Activated CD4-positive, alpha-beta T cell treated with anti-CD3 and anti-CD28 coated beads for 48 hours (primary cell): ENCODE measurements at places on chromosomes 16 and 17.

- DNase-seq: no peak
Observed at GRCh38 chr17:48729335-48730239, 1.0 kb upstream of the HOXB13 start.

DNA sequence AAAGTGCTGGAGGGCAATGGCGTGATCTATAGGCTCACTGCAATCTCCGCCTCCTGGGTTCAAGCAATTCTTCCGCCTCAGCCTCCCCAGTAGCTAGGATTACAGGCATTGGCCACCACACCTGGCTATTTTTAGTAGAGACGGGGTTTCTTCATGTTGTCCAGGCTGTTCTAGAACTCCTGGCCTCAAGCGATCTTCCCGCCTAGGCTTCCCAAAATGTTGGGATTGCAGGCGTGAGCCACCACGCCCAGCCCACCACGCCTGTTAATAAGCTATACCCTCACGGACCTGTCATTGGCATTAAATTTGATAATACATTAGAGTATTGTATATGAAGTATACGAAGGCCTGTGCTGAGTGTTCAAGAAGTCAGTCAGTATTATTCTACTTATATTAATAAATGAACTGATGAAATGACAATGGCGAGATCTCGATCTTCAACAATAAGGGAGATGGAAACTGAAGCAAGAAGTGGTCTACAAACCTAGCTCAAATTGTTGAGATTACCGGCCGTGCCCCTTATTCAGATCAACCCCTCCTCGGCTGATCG lies 818 bp upstream of the BCAS3 start:
- DNase-seq: no peak

- peak; percentile 83 for DNase-seq
Observed at GRCh38 chr17:78774956-78775571, 7.0 kb downstream of the CYTH1 start.

DNA sequence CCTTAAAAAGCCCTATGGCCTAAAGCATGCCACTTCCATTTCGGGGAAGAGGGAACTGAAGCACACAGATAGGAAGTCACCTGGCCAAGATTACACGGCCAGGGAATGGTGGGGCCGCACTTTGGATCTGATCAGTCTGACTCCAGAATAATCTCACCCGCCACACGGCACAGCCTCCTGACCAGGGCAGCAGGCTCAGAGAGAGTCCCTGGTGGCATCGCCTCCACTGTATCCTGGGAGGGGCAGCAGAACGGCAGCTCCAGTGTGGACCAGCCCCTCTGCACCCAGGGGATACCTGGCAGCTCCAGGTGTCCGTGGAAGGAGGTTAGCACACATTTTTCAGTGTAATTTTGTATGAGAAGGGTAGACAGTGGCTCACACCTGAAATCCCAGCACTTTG lies 35.5 kb downstream of the VAC14 start:
- DNase-seq: no peak

- no peak for DNase-seq
Observed at GRCh38 chr17:36846410-36847292, 90.6 kb upstream of the LHX1 start.

- peak; percentile 55 for DNase-seq
Observed at GRCh38 chr17:82244413-82245133, 15.7 kb downstream of the SLC16A3 start.

GRCh38 chr17:28974451-28974850 lies 23.1 kb upstream of the PHF12 start:
- no peak for DNase-seq

- DNase-seq: no peak
Observed at GRCh38 chr17:33330877-33331276, 37.8 kb upstream of the ASIC2 start.

DNA sequence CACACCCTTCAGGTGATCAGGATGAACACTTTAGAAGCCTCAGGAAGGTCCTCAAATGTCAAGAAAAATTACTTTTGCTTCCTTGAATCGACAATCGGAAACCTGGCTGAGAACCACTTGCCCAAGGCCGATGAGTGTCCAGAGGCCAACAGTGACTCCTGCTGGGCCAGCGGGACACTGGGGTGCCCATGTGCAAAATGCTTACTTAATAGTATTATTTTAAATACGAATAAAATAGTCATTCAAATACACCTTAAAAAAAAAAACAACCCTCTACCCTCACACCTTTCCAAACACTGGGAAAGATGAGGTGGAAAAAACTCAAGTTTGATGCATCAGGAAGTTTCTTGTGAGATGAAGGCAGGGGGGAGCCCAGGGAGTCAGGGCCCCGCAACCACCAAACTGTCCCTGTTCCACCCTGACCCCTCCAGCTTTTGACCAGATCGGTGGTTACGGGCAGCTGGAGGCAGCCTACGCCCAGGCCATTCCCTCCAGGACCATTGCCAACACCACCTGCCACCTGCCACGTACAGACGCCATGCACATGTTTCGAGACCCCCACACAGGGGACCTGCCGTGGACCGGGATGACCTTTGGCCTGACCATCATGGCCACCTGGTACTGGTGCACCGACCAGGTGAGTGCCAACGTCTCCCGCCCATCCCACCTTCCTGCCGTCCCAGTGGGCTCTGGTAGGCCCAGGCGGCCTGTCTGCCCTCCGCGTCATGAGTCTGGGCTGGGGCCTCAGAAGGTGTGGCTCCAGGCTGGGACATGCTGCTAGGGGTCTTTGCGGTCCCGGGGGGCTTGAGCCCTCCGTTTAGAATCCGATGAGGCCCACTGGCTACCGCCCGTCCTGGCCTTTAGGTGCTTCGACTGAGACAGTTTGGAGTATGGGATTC lies 18.9 kb downstream of the SLC5A10 start:
- DNase-seq: no peak

DNA sequence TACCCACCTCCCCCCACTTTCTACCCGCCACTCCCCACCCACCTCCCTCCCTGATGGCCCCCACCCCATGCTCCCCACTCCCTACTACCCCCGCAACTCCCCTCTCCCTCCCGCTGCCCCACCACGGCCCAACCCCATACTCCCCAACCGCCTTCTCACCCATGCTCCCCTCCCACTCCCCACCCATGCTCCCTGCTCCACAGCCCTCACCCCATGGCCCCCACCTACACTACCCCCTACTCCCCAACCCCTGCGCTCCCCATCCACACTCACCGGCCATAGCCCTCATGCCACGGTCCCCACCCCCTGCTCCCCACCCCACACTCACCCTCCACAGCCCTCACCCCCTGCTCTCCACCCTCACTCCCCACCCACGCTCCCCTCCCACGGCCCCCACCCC lies 13.9 kb downstream of the COTL1 start:
- no peak for DNase-seq

- DNase-seq: no peak
Observed at GRCh38 chr16:30115238-30115637, 1.9 kb upstream of the GDPD3 start.

GRCh38 chr16:54052271-54052670 lies 234.3 kb downstream of the IRX3 start:
- DNase-seq: no peak

- peak; percentile 83 for DNase-seq
Observed at GRCh38 chr17:50087246-50087911, 7.8 kb upstream of the PDK2 start.

DNA sequence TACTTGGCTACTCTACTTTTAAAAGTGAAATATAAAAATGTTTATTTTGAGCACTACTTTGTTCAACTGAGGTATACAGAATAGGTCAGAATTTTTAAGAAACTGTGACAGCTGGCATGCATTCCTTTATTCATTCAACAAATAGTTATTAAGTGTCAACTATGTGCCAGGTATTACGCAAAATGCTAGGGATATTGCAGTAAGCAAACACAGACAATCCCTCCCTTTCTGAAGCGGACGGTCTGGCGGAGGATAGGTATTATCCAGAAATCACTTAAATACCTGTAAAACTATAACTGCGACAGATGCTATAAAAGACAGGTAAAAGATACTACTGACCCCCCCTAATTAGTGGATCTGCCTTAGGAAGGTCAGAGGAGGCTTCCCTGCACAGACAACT lies 26.1 kb downstream of the METTL16 start:
- DNase-seq: no peak
